ENCODE measurements at places on chromosomes 11 and 22. TPM values are rescaled to one million over a fixed set of nuclear protein-coding genes. Genes with fewer than 3 reads are reported as not detected.

The SHANK2 gene
- 0.13 TPM for total RNA-seq

The OOSP2 gene
- total RNA-seq: not detected

The MYO7A gene
- total RNA-seq: 0.24 TPM

The ELF5 gene
- not detected for total RNA-seq

The TBX1 gene
- total RNA-seq: not detected

The MUC5B gene
- 1.5 TPM for total RNA-seq

The PIM3 gene
- total RNA-seq: 59.5 TPM

The LINC01488 gene
- total RNA-seq: not detected

The RELA gene
- 51.7 TPM for total RNA-seq

The ANO5 gene
- total RNA-seq: 6.1 TPM

The SUSD2 gene
- 0.11 TPM for total RNA-seq

The CRYAB gene
- total RNA-seq: not detected

The GGT1 gene
- total RNA-seq: 13.9 TPM

The SPA17 gene
- total RNA-seq: 2.9 TPM

The MFRP gene
- total RNA-seq: not detected

The SERPIND1 gene
- 0.38 TPM for total RNA-seq

The TKFC gene
- total RNA-seq: 92.5 TPM

The POTEH gene
- total RNA-seq: 0.82 TPM

The APOA1 gene
- total RNA-seq: 2.0 TPM

The CASTOR1 gene
- 6.0 TPM for total RNA-seq

The OR6A2 gene
- total RNA-seq: not detected

Measured in GM12878 (cell line).